ENCODE measurements at places on chromosomes 2 and 18.

DNA sequence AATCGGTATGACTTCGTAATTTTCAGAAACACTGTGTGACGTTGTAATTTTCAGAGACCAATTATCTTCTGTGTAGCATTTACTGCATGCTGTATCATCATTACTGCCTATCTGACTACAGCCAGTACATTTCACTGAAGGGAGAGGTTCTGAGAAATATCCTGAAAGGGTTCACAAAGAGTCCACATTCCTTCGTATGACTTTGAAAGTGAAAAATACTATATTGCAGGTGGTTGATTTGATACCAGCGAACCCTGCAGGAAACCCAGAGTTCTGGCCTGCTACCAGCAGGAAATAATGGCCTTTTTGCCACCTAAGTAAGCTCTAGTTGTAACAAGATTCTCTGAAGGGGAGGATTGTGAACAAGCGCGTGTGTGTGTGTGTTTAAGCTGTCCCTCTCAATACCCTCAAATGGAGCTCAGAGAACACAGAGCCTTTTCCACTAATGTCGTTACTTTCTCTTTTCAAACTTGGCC is 155.5 kb downstream of the ARHGAP28 start:
- DNase-seq, result no peak

DNA sequence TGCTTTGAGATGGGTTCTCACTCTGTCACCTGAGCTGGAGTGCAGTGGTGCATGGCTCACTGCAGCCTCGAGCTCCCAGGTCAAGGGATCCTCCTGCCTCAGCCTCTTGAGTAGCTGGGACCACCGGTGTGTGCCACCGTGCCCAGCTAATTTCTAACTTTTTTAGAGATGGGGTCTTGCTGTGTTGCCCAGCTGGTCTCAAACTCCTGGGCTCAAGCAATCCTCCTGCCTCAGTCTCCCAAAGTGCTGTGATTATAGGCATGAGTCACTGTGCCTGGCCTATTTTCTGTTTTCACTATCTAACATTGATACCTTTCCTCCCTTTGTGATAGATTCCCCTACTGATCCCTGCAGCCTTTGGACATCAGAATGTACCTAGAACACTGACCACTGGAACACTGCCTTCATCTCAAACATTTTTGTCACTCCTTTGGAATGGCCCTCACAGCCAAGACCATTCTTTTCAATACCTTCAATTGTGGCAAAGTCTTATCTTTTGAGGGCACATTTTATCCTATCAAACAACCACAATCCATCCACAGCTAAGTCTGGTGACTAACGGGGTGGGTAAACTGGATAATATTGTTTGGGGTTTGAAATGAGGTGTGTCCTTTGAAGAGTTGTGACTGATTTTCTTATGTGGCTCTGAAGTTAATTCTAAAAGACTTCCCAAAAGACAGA is 43.7 kb downstream of the EPAS1 start:
- DNase-seq, result no peak

- DNase-seq, result no peak
These were observed 991 bp downstream of the CD226 start for GRCh38 chr18:69946608-69947155.

DNA sequence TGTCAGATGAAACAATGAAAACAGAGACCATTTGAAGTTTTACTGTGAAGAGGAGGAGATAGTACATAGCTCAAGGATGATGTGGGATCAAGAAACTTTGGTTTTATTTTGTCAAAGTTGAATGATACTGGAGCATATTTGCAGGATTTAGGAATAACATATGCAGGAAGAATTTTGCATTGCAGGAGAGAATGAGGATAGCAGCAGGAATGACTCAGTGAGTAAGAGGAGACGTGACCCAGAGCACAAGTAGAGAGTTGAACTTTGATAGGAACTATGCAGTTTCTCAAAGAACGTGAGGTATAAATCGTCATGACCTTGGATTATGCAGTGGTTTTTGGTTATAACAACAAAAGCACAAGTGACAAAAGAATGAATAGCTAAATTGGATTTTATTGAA is 47.7 kb downstream of the MAPRE2 start:
- no peak for DNase-seq

- DNase-seq, result no peak
These were observed 12.7 kb downstream of the TMEM177 start for GRCh38 chr2:119691651-119692245.

- peak; percentile 65 for DNase-seq
These were observed 29.1 kb downstream of the TMEM131 start for GRCh38 chr2:97966545-97967215.

DNA sequence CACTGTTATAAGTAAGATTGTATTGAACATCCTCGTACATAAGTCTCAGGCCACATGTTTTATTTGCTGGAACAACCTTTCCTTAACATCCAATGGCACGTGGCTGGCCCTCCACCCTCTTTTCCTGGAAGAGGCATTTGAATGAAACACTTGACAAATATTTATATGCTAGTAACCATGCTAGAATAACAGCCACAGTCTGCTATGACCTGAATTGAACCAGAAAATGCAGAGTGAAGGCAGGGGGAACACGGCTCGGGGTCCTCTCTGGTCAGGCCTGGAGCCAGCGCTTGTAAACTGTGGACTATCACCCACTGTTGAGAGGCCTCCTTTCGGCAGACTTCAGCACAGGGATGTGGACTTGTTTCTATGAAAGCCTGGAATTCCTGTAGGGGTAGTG is 198.2 kb upstream of the COPS8 start:
- DNase-seq, result no peak

DNA sequence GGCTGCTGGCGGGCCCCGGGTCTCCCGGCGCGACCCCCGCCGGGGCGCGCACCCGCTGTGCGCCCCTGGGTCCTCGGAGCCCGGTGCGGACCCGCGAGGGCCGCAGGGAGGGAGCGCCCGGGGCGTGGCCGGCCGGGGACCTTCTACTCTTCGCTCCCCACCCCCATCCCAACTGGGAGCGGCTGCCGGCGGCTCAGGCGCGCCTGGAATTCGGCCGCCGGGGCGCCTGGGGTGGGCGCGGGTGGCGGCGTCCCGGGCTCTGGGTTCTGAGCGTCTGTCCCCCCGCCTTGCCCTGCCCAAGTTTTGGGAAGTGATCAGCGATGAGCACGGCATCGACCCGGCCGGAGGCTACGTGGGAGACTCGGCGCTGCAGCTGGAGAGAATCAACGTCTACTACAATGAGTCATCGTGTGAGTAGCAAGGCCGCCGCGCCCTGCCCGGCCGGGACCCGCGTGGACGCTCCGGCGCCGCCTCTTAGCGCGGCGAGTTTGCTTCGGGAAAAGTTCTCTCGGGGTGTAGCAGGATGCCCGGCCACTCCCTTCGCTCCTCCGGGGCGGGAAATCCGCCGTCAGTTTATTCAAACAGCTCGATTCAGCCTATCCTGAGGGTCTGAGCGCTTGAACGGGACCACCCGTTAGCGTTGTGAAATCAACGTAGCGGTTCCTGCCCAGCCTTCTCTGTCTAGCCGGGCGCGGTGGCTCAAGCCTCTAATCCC is 502 bp downstream of the TUBB6 start:
- peak; percentile 25 for DNase-seq

DNA sequence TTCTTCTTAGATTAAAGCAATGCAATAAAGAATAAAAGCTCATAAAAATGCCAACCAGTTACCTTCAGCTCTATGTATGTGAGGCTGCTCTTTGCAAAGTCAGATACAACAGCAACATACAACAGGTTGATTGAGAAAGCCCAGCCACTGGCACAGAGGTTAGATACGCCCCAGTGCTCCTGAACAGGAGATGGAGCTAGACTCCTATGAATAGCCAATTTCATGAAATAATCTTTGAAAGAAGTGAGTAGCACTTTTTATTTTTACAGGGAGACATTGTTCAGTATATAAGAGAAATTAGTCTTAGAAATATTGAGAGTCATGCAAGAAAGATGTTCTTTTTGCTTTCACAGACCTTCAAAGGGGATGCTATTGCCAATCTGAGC is 362.4 kb upstream of the MEX3C start:
- DNase-seq, result no peak

GRCh38 chr2:239957681-239958472 is 67.3 kb downstream of the NDUFA10 start:
- DNase-seq, result no peak

DNA sequence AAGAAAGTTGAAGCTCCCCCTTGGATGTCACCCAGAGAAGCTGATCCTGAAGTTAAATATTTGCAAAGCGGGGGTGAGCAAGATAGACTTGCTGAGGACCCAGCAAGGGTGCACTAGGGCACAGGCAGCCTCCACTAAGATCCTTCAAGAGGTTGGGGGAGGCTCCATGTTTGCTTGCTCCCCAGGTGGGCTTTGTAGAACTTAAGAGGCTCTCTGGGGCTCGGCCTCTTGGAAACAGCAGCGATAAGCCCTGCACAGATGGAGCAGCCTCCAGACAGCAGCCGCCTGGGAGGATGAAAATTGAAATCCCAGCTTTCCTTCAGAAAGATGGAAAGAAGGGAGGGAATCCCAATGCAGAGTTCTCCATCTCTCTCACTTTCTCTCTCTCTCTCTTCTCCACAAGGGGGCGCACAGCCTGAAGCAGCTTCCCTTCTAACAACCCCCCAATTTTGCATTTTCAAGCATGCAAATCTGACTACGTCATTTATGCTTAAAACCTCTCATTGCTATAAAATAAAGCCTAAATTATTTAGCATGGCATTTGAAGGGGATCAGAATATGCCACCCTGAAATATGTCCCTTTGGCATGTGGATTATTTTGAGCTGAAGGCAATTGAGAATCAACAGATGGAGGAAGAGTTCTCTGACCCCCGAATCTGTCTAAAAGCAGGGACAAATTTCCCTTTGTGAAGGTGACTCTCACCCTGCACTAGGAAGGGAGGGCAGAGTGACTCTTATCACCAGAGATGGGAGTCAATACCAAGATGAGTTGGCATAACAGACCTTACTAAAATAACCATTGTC is 185.7 kb upstream of the KLHL29 start:
- no peak for DNase-seq

DNA sequence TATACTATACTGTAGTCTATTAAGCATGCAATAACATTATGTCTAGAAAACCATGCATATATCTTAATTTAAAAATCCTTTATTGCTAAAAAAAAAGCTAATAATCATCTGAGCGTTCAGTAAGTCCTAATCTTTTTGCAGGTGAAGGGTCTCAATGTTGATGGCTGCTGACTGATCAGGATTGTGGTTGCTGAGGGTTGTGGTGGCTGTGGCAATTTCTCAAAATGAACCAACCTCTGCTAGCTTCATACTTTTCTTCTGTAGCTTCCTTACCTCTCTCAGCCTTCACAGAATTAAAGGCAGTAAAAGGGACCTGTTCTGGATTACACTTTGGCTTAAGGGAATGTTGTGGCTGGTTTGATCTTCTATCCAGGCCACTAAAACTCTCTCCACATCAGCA is 235.8 kb downstream of the NBAS start:
- no peak for DNase-seq

- no peak for DNase-seq
These were observed 85.7 kb downstream of the SLC4A3 start for GRCh38 chr2:219713110-219713509.

DNA sequence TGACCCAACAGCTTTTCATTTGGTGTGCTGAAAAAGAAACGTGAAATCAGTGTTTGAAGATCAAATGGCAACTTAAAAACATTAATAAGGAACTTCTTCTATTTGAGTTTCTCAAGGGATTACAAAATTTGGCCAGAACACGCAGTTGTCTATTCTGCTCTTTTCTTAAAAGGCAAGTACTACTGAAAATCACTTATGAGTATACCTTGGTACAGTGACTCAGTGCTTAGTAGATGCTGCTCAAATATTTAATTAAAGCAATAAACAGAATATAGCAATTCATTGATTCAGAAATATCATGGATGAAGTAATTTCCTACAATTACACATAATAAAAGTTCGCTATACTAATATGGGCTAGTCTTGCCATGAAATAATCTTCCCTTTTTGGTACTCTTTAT is 38.2 kb upstream of the MCM6 start:
- DNase-seq, result no peak

GRCh38 chr18:30234755-30235154 is 807.8 kb downstream of the DSC3 start:
- no peak for DNase-seq

DNA sequence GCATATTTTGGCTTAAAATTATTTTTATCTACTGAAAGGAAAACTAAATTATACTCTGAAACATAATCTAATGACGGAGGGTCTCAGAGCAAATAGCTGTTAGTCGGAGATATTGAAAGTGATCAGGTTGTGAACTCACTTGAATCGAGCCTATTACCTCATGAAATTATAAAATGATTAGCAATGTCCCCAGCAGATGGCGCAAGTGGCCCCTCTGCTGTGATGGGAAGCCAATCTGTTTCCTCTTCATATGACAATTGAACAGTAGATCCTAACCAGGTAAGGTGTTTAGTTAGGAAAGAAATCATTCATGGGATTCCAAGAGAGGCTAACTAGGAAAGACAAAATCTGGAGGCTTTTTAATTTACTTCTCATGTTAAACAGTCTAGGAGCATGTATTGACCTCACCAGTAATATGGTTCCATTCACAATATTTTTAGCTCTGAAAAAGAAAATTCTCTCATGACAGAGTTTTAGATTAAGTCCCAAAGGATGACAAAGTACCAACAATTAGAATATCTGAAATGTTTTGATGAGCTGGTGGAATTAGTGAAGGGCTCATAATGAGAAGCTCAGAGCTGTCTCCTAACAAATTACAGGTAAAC is 29.9 kb upstream of the MPPE1 start:
- DNase-seq, result peak; percentile 42

DNA sequence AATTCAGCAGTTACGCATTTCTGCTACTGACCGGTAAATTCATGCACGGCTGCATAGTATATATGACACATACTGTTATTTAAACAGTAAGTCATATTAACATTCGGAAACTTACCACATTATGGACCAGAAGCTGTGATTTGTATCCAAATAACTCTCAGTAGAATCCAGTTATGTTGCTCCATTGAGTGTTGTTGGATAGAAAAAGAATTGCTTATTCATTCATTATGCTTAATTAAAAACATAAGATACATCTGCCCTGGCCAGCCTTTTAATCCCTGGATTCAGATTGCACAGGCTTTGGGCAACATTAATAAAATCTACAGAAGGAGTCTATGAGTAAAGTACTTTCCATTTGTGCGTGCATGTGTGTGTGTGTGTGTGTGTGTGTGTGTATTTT is 111.3 kb downstream of the CPS1 start:
- DNase-seq, result no peak

DNA sequence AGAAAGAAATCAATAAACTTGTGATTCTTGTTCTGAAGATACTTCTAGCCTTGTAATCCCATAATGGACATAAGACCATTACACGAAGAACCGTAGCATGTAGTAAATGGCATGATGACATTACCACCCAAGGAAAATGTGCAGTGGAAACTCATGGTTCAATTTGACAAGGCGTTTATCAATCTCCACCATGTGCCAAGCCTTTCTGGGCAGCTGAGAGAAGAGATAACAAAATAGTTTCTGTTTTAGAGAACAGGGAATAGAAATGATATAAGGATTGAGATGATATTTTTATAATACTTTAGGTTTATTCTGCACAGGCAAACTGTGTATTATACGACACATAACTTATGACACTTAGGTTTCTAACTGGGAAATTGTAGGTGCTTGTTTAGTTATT is 19.2 kb downstream of the ABI2 start:
- no peak for DNase-seq

GRCh38 chr2:70514612-70515055 is 39.0 kb downstream of the TGFA start:
- no peak for DNase-seq

All from T-helper 2 cell (primary cell).